A172 (cell line): ENCODE measurements at places on chromosomes 1 and 21.
A peak's percentile ranks its signal among the peaks of the same experiment; 100 is the strongest.

DNA sequence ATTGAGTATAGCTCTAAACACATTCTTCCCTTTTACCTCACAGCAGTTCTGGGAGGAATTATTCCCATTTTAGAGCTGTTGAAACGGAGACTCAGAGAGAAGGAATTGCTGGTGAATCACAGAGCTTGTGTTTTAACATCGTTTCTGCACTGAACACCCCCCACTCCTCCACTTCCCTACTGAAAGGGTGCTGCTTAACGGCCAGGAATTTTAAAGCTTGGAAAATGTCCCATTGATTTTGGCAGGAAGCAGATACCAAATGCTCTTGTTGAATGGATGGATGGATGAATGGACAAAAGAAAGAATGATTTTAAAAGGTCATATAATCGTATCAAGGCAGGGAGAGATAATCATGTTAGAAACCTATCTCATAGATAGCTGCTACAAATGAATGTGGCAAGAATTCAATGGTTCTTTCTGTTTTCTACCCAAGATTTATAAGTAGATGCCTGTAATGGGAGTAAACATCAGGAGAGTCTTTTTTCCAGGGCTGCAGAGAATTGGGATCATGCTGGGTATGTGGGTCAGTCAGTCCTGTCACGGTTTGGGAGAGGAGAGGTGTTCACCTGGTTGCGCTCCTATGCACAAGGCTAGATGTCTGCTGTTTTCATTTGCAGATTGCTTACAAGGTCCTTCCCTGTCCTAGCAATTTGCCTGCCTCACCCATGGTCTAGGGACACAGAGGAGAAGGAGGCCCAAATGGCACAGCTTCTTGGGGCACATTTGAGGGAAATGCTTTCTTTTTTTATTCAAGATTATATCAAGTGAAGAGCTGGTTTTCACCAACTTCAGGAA is 19.0 kb downstream of the FAM163A start:
- DNase-seq, result no peak

DNA sequence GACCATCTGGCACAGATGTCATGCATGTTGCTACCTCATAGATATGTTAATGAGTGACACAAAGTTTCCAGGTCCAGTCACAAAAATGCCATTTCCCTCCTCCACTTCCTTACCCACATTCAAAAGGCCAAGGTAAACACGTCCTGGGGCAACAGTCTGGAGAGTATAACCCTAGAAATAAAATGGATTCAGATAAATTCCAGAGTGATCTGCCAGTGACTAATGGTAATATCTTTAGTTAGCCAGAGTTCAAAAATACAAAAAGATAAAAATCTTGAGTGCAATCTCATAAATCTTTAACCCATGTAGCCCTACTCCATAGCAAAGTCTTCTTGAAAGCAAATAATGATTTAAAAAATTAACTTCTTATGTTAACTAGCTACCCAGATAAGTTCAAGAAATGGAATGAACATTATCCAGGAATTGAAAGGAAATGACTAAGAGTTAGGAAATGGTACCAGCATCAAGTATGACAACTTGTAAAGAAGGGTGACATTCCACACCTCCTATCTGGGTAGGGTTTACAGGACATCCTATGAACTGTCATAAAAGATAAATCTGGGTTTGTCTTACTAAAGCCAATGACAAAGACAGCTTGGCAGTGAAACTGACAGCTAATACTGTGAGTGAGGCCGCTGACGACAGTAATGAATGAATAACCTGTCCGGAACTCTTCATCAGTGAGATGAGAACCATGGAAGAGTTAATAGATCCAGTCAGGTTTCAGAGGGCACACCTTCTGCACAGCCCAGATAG is 18.1 kb downstream of the RGS2 start:
- DNase-seq, result peak; percentile 75

DNA sequence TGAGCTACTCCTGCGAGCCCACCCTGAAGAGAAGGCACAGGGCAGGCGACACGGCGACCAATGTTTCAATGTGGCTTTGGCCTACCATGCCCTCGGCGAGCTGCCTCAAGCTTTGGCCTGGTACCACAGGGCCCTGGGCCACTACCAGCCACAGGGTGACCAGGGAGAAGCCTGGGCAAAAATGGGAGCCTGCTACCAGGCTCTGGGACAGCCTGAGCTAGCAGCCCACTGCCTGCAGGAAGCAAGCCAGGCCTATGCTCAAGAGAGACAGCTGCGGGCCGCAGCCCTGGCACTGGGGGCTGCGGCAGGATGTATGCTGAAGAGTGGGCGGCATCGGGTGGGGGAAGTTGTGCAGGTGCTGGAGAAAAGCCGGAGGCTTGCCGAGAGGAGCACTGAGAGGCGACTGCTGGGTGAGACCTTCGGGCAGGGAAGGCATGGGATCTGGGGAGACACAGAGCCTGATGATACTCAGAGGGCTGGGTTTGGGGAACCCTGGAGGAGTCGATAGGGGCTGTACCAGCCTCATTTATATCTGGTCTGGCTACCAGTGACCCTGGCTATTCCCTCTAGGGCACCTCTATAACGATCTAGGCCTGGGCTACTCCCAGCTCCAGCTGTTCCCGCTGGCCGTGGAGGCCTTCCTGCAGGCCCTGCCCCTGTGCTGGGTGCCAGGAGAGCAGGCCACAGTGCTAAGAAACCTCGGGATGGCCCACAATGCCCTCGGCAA is 2.3 kb downstream of the TTC24 start:
- DNase-seq, result no peak

DNA sequence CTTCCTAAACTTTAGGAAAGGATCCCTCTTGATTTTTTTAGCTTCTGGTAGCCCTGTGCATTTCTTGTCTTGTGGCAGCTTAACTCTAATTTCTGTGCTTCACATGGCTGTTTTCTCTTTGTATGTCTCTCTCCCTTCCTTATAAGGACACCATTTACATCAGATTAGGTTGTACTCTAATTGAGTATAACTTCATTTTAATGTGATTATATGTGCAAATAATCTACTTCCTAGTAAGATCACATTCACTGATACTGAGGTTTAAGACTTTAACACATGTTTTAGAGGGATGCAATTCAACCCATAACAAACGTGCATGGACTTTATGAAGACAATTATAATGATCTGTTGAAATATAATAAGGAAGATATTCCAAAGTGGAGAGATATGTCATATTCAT is 46.7 kb downstream of the RGS4 start:
- DNase-seq, result no peak

DNA sequence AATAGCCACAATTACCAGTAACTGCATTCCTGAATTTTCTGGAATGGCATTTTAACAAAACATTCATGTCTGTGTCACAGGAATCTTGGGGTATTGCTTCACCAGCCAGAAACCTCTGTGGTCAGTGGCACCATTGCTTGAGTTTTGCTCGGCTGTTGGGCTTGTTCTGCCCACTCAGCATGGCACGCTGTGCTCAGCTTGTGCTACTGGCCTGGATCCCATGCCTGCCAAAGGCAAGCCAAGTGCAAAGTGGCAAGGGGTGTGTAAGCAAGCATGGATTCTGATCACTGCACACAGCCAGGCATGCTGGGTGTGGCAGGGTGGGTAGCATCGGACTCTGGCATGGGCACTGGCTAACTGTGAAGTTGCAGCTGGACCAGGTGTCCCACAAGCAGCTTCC is 1150.9 kb downstream of the MRPL39 start:
- no peak for DNase-seq

GRCh38 chr1:167695147-167695546 is 26.6 kb upstream of the MPZL1 start:
- no peak for DNase-seq

DNA sequence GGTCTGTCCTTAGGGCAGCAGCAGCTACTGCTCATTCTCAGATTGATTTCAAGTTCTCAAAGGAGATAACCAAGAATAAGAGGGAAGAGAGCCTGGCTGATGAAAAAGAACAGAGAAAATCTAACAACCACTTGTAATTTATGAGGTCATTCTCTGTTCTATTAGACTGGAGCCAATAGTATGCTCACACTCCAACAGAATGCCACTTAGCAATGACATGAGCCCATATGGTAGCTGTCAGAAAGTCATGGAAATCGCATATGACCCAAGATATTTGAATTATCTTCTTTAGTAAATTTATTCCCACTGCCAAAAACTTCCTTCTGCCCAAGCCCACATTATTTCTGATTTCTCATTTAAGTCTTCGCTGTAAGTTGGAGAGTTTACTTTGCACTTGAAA is 53.7 kb upstream of the PLA2G4A start:
- no peak for DNase-seq

GRCh38 chr1:113732802-113733201 is 26.5 kb downstream of the PHTF1 start:
- no peak for DNase-seq

DNA sequence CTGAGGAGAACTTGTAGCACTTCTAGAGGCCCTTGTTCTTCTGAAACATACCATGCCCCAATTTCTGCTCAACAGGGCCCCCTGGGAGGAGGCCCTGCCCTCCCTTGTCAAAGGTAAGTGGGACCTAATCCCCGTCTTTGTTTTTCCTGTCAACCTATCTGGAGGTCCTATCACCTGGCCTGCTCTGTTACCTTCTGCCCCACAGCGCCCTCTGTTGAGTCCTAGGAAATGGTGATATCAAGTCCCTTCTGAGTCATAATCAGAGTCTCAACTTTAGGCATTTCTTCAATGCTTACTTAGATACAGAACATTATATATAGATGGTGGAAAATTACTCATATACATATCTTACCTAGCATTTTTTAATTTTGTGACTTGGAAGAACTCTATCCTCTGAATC is 28.2 kb upstream of the FCRL4 start:
- DNase-seq, result no peak
